Stimulated activated memory B cell treated with anti-CD40 and anti-IgM and Interleukin-4, amounts not matched to agents 10 μg/mL and 1 μg/mL and 100 μg/mL, for 72 hours (primary cell): ENCODE measurements at places on chromosomes 7 and 10.

- H3K4me3 ChIP-seq = no peak overlapping the region
- H3K36me3 ChIP-seq = no peaks in the 10 kb centered on the region
- ATAC-seq = no peak
- no peaks in the 10 kb centered on the region for H3K4me1 ChIP-seq
Observed at GRCh38 chr10:10225136-10225676, 792.5 kb upstream of the CELF2 start.

- H3K27me3 ChIP-seq = peaks cover 14% of the 10 kb centered on the region
- no peaks in the 10 kb centered on the region for H3K36me3 ChIP-seq
- no peaks in the 10 kb centered on the region for H3K4me1 ChIP-seq
- peak; percentile 14 for ATAC-seq
- H3K27ac ChIP-seq = no peak overlapping the region
Observed at GRCh38 chr10:69716711-69717560, 84.8 kb upstream of the COL13A1 start.

GRCh38 chr10:14507176-14507575 is 176.5 kb upstream of the FRMD4A start:
- H3K4me1 ChIP-seq = peaks cover 39% of the 10 kb centered on the region
- H3K27ac ChIP-seq = no peak overlapping the region
- peak; percentile 60 for ATAC-seq
- peaks cover 41% of the 10 kb centered on the region for H3K36me3 ChIP-seq

DNA sequence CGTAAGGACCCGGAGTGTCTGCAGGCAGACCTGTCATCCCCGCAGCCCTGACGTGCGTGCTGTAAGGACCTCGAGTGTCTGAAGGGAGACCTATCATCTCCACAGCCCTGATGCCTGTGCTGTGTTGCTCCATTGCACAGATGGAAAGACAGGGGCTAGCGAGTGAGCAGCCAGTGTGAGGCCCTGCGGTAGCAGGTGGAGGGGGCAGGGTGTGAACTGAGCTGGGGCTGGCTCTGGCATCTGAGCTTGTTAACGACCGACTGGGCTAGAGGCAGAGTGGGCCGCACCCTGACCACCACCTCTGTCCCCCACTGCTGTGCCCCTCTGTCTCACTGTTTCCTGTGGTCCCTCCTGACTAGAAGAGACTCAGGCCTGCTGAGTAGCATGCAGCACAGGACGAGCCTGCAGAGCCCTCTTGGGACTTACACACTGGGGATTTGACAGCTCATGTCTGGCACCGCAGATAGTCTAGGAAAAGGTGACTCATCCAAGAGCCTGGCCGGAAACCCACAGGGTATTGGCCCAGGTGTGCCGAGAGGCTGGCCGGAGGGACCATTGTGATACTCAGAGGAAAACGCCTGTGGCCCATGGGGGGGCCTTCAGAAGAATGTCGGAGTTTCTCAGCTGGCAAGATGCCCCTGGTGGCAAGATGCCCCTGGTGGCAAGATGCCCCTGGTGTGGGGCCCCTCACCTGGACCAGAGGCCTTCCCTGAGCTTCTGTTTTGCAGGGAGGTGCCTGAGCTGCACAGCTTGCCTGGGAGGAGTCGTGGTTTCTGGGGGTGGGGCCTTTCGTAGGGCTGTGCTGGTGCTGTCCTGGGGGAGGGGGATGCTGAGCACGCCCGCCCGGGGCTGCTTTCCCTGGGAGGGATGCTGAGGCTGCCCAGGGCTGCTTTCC is 34.3 kb downstream of the INPP5A start:
- H3K27me3 ChIP-seq = no peaks in the 10 kb centered on the region
- H3K4me1 ChIP-seq = peaks cover 24% of the 10 kb centered on the region
- peak; percentile 89 for ATAC-seq
- no peak overlapping the region for H3K4me3 ChIP-seq
- H3K36me3 ChIP-seq = no peaks in the 10 kb centered on the region
- H3K27ac ChIP-seq = no peak overlapping the region

GRCh38 chr7:107103369-107103768 is 58.9 kb downstream of the PRKAR2B start:
- H3K4me1 ChIP-seq = peaks cover 4% of the 10 kb centered on the region
- peaks cover 9% of the 10 kb centered on the region for H3K36me3 ChIP-seq
- H3K27ac ChIP-seq = no peak overlapping the region
- peak; percentile 56 for ATAC-seq
- H3K27me3 ChIP-seq = peaks cover 30% of the 10 kb centered on the region
- H3K4me3 ChIP-seq = no peak overlapping the region

GRCh38 chr7:44917465-44917864 is 32.1 kb upstream of the PURB start:
- ATAC-seq = no peak
- no peaks in the 10 kb centered on the region for H3K36me3 ChIP-seq
- no peak overlapping the region for H3K27ac ChIP-seq
- H3K4me1 ChIP-seq = peaks cover 17% of the 10 kb centered on the region
- no peaks in the 10 kb centered on the region for H3K27me3 ChIP-seq

- peaks cover 5% of the 10 kb centered on the region for H3K36me3 ChIP-seq
- no peak for ATAC-seq
- H3K27ac ChIP-seq = no peak overlapping the region
- no peak overlapping the region for H3K4me3 ChIP-seq
- H3K27me3 ChIP-seq = no peaks in the 10 kb centered on the region
Observed at GRCh38 chr7:130413201-130413600, 27.6 kb downstream of the CEP41 start.
